Renal cortex interstitium (tissue), 15 donors: ENCODE measurements at places on chromosomes 5 and 9. TPM values are rescaled to one million over a fixed set of nuclear protein-coding genes. Genes with fewer than 3 reads are reported as not detected.

GRCh38 chr9:128669786-128670185, 13.1 kb upstream of the DYNC2I2 start:
- DNase-seq: no peak

- no peak for DNase-seq
Observed at GRCh38 chr5:103526164-103526915, 36.2 kb downstream of the NUDT12 start.

The CRAT gene
- 38.0 TPM for polyA plus RNA-seq

GRCh38 chr5:158011422-158011821, 152.5 kb upstream of the CLINT1 start:
- DNase-seq: no peak

- no peak for DNase-seq
Observed at GRCh38 chr9:133088756-133089155, 27.0 kb downstream of the CEL start.

- no peak for DNase-seq
Observed at GRCh38 chr5:109693535-109694400, 4.0 kb downstream of the MAN2A1 start.

GRCh38 chr9:91534374-91534773, 110.7 kb upstream of the NFIL3 start:
- no peak for DNase-seq

- DNase-seq: no peak
Observed at GRCh38 chr5:143511736-143512135, 108.2 kb upstream of the NR3C1 start.

The CDC20B gene
- 0.77 TPM for polyA plus RNA-seq

GRCh38 chr5:89200899-89201298, 317.9 kb upstream of the MEF2C start:
- no peak for DNase-seq

- no peak for DNase-seq
Observed at GRCh38 chr5:105639511-105639910, 2031.2 kb downstream of the EFNA5 start.
